Lower lobe of right lung (tissue), 2 donors: ENCODE measurements at places on chromosomes 12 and 14. TPM values are rescaled to one million over a fixed set of nuclear protein-coding genes. Genes with fewer than 3 reads are reported as not detected.
A peak's percentile ranks its signal among the peaks of the same experiment; 100 is the strongest.

EPYC gene
- total RNA-seq: not detected

DNA sequence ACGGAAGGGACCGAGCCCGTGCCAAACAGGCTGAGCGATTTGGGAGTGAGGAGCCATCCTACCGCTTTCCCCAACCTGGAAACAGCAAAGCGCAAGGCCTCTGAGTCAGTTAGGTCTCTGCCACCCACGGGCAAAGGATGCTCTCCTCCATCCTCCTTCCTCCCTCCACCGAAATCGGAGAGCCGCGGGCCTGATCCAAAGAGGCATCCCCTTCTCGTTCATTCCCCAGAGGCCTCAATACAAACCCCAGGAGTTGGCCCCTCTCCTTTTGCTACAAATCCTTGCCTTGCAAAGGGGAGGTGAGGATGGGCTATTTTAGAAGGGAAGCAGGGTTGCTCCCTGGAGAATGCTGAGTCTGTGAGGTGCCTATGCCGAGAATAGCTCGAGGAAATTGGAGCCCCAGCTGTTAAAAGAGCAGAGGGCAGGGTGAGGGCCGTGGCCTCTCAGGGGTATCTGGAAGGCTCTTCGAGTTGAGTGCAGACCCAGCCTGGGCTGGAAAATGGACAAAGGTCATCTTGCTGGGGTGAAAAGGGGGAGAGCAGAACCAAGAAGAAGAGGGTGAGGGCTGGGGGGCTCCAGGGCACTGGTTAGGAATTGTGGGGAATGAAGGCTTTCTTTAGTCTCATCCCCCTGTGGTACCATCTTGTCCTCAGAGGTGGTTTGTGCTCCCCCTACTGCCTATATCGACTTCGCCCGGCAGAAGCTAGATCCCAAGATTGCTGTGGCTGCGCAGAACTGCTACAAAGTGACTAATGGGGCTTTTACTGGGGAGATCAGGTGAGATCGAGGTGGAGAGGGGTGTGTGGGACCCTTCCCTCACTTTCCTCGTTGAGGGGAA, 1.1 kb downstream of the TPI1 start:
- H3K4me1 ChIP-seq: peaks cover 47% of the 10 kb centered on the region
- H3K4me3 ChIP-seq: peak overlapping the region; percentile 98
- H3K27ac ChIP-seq: peak overlapping the region; percentile 98
- H3K36me3 ChIP-seq: peaks cover 55% of the 10 kb centered on the region

TPH2 gene
- not detected for total RNA-seq

DNA sequence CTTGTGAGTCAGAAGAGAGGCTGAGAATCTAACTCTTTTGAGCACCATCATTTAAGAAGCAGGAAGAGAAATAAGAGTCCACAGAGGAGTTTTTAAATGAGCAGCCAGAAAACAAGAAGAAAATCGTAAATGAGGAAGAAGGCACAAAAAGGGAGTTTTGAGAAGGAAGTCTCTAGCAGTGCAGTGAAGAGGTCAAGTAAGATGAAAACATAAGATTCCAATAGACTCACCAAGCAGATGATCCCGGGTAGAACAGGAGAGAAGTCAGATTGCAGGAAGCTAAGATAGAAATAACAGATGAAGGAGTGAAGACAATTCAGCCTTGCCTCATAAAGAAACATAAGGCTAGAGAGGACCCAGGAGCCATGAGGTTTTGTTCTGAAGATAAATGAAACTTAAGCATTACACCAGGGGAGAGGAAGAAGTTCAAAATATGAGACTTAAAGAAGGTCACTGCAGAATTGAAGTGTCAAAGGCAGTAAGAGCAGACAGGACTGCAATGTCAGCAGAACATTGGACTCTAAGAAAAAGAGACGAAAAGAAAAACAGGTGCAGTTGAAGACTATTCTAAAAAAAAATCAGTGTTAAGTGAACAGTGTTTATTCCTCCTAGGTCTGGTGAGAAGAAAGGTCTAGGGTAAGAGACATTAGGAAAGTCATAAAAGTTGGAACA, 229.0 kb downstream of the SEC23A start:
- H3K4me3 ChIP-seq: no peak overlapping the region
- peaks cover 15% of the 10 kb centered on the region for H3K4me1 ChIP-seq
- no peaks in the 10 kb centered on the region for H3K27me3 ChIP-seq
- no peaks in the 10 kb centered on the region for H3K36me3 ChIP-seq
- H3K27ac ChIP-seq: no peak overlapping the region

DNA sequence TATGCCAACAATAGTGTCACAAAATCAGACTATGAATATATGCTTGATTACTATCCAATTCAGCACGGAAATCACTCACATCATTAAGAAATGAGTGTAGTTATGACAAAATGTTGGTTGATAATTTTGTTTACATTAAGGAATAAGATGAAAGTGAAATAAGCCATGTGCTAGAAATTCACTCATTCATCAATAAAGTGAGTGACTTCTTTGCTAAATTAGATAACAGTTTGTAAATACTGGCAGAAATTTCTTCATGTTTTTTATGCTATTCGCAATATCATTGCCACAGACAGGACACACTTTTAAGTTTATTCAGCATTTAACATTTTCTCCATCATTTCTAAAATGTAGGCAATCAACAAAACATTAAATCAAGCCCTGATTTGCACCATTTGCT, 147.5 kb upstream of the FSCB start:
- no peaks in the 10 kb centered on the region for H3K36me3 ChIP-seq
- no peak overlapping the region for H3K4me3 ChIP-seq
- no peak for DNase-seq
- H3K27me3 ChIP-seq: no peaks in the 10 kb centered on the region

AMDHD1 gene
- total RNA-seq: 1.8 TPM

DNA sequence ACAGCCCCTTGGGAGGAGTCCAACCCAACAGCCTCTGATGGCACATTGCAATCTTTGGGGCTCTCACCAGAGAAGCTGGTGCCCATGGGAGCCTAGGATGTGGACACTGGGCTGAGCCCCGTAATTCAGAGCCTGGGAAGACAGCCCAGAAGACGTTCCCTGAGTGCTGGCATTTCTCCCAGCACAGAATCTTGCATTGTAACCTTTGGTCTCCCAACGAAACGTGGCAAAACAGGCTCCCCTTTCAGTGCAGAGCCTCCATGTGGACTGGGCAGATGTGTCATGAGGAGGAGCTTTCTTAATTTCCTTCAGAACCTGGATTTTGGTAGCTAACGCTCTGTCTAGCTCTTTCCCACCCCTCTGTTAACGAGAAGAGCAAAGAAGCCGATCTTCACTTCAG, 26.3 kb downstream of the BATF start:
- no peaks in the 10 kb centered on the region for H3K27me3 ChIP-seq
- H3K27ac ChIP-seq: no peak overlapping the region
- H3K4me3 ChIP-seq: no peak overlapping the region
- peaks cover 6% of the 10 kb centered on the region for H3K4me1 ChIP-seq
- DNase-seq: no peak
- H3K36me3 ChIP-seq: no peaks in the 10 kb centered on the region

RAB2B gene
- 30.7 TPM for total RNA-seq

DNA sequence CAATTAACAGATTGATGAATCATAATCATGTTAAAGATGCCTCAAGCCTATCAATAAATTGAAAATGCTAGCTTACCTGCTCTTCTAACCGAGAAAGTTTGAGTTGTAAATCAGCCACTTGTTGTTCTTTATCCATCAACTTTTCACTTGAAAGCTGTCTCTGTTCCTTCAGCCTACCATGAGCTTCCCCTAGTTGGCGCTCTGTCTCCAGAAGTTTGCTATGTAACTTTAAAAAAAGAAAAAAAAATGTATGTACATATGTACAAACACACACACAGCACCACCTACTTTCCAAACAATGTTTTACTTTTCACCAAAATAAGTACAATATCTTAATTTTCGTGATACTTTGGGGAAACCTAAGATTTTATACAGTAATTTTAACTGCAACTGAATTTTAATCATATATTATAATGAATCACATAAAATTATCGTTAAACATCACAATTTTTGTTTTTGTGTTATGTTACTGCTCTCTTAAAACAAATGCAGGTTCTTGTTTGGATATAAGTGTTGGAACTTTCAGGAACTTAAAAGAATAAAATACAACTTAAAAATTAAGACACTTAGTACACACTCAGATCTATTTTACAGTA, 101.2 kb downstream of the EEA1 start:
- no peak for DNase-seq
- H3K4me1 ChIP-seq: no peaks in the 10 kb centered on the region
- no peak overlapping the region for H3K4me3 ChIP-seq
- no peaks in the 10 kb centered on the region for H3K27me3 ChIP-seq
- H3K27ac ChIP-seq: no peak overlapping the region

GRCh38 chr12:115871714-115872113, 405.8 kb downstream of the MED13L start:
- H3K4me3 ChIP-seq: no peak overlapping the region
- H3K27ac ChIP-seq: no peak overlapping the region
- H3K36me3 ChIP-seq: no peaks in the 10 kb centered on the region
- peaks cover 4% of the 10 kb centered on the region for H3K27me3 ChIP-seq
- H3K4me1 ChIP-seq: no peaks in the 10 kb centered on the region

KRT7 gene
- total RNA-seq: 257 TPM

GRCh38 chr14:88170333-88170732, 152.7 kb downstream of the KCNK10 start:
- no peaks in the 10 kb centered on the region for H3K27me3 ChIP-seq
- no peak overlapping the region for H3K4me3 ChIP-seq
- DNase-seq: no peak
- no peaks in the 10 kb centered on the region for H3K36me3 ChIP-seq

DNA sequence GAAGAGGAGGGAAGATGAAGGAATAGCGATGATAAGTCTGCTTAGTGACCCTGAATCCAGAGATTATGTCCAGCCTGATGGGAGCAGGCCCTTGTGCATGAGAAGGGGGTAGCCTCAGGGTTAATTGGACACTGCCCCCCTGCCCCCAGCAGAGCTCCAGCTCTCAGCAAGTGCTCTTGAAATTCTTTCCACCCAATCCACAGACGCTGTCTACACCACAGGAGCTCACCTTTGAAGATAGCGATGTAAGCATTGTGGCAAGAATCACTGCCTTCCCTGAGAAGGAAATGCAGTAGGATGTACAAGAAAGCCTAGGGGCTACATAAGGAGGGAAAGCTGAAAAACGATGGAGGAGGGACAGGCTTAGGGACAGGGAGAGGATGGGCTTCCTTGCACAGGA, 39.4 kb downstream of the CRACR2A start:
- no peak for DNase-seq
- H3K4me1 ChIP-seq: no peaks in the 10 kb centered on the region
- no peaks in the 10 kb centered on the region for H3K36me3 ChIP-seq
- H3K27ac ChIP-seq: no peak overlapping the region
- no peak overlapping the region for H3K4me3 ChIP-seq
- H3K27me3 ChIP-seq: no peaks in the 10 kb centered on the region

ENDOU gene
- not detected for total RNA-seq

DNA sequence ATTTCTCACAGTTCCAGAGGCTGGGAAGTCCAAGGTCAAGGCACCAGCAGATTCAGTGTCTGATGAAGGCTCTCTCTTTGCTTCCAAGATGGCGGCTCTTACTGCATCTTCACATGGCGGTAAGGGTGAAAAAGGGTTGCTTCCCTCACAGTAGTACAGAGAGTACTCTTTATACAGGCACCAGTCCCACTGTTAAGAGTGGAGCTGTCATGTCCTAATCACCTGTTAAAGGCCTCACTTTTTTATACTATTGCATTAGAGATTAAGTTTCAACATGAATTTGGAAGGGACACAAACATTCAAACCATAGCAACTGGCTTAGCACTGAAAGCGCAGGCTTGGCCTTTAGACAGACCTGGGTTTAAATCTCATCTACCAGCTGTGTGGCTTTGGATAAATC, 50.0 kb upstream of the TCL1A start:
- H3K27ac ChIP-seq: no peak overlapping the region
- DNase-seq: no peak
- H3K4me3 ChIP-seq: no peak overlapping the region
- H3K4me1 ChIP-seq: no peaks in the 10 kb centered on the region
- H3K36me3 ChIP-seq: no peaks in the 10 kb centered on the region

SMIM41 gene
- total RNA-seq: 4.3 TPM

GRCh38 chr14:71579331-71579730, 352.9 kb upstream of the RGS6 start:
- H3K27me3 ChIP-seq: no peaks in the 10 kb centered on the region
- peaks cover 26% of the 10 kb centered on the region for H3K4me1 ChIP-seq
- no peak overlapping the region for H3K4me3 ChIP-seq
- no peaks in the 10 kb centered on the region for H3K36me3 ChIP-seq

- H3K27ac ChIP-seq: no peak overlapping the region
- no peak for DNase-seq
- no peaks in the 10 kb centered on the region for H3K4me1 ChIP-seq
- no peaks in the 10 kb centered on the region for H3K36me3 ChIP-seq
These were observed 268.4 kb upstream of the FKBP4 start for GRCh38 chr12:2526371-2526770.

- no peaks in the 10 kb centered on the region for H3K4me1 ChIP-seq
- H3K36me3 ChIP-seq: no peaks in the 10 kb centered on the region
- DNase-seq: no peak
- no peak overlapping the region for H3K4me3 ChIP-seq
These were observed 57.8 kb upstream of the NAP1L1 start for GRCh38 chr12:76142305-76142704.

- H3K36me3 ChIP-seq: no peaks in the 10 kb centered on the region
- H3K4me1 ChIP-seq: no peaks in the 10 kb centered on the region
- no peak for DNase-seq
- H3K27me3 ChIP-seq: no peaks in the 10 kb centered on the region
- H3K27ac ChIP-seq: no peak overlapping the region
These were observed 6.0 kb downstream of the CCDC60 start for GRCh38 chr12:119340578-119340977.

DNA sequence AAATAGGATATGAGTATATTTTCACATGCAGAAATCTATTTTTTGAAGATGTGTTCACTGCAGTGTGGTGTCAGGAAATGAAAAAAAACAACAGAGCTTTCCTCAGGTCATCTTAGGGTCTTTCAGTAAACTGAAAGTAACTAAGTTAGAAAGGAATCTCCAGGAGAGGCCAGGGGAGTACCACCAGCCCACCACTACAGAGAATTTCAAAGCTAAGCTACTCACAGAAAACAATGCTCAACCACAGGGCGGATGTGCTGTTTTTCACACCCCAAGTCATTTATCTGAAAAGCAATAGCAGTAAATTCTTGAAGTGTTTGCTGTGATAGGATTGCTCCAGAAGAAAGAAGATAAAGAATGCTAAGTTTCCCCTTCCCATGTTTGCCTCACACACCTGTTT, 79.0 kb downstream of the IFNG start:
- H3K36me3 ChIP-seq: no peaks in the 10 kb centered on the region
- H3K4me1 ChIP-seq: no peaks in the 10 kb centered on the region
- no peak overlapping the region for H3K27ac ChIP-seq
- H3K27me3 ChIP-seq: no peaks in the 10 kb centered on the region
- no peak for DNase-seq
- H3K4me3 ChIP-seq: no peak overlapping the region

GRCh38 chr14:52129721-52130120, 60.9 kb upstream of the NID2 start:
- no peaks in the 10 kb centered on the region for H3K4me1 ChIP-seq
- H3K27ac ChIP-seq: no peak overlapping the region
- DNase-seq: no peak

GRCh38 chr12:113720629-113721028, 245.5 kb downstream of the RBM19 start:
- H3K27ac ChIP-seq: no peak overlapping the region
- no peaks in the 10 kb centered on the region for H3K4me1 ChIP-seq
- DNase-seq: no peak
- H3K4me3 ChIP-seq: no peak overlapping the region
- H3K27me3 ChIP-seq: peaks cover 5% of the 10 kb centered on the region
